ENCODE measurements at places on chromosomes 6 and 20. TPM values are rescaled to one million over a fixed set of nuclear protein-coding genes. Genes with fewer than 3 reads are reported as not detected.

SAPCD1 gene
- total RNA-seq, result 11.1 TPM

- no peak for DNase-seq
Observed at GRCh38 chr20:31770243-31770642, 31.2 kb downstream of the TPX2 start.

GRCh38 chr6:41055149-41055548 lies 2.1 kb downstream of the APOBEC2 start:
- no peak for DNase-seq

DNA sequence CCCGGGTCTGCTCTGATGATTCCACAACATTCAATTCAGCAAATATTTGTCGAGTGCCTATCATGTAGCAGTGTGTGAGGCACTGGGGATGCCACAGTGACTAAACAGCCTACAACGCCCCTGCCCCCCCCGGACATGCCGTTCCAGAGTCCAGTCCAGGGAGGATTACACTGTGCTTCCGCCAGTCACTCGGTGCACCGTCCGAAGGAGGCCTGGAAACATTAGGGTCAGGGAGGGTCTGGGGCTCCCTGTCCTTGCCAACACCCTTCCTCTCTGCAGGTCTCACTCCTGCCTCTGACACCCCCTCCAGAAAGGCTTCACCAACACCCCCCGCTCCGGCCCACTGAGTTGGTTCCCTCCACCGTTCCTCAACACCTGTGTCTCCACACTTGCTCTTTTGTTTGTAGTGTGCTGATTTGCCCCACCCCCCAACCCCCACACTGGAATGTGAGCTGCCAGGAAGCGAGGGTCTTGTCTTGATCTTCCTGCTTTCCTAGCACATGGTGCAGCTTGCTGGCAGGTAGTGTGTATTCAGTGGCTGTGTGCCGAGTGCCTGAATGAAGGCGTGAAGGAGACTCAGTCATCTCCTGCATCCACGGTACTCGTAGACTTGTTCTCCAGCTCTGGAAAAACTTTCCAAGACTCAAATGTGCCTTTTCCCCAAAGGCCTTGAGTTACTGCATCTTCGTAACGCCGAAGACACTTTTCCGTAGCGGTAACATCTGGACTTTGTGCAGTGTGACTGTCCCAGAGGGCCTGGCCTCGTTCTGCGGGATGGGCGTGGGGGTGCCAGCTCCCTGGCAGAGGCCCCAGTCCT lies 150.4 kb downstream of the ZDHHC14 start:
- no peak for DNase-seq

DNA sequence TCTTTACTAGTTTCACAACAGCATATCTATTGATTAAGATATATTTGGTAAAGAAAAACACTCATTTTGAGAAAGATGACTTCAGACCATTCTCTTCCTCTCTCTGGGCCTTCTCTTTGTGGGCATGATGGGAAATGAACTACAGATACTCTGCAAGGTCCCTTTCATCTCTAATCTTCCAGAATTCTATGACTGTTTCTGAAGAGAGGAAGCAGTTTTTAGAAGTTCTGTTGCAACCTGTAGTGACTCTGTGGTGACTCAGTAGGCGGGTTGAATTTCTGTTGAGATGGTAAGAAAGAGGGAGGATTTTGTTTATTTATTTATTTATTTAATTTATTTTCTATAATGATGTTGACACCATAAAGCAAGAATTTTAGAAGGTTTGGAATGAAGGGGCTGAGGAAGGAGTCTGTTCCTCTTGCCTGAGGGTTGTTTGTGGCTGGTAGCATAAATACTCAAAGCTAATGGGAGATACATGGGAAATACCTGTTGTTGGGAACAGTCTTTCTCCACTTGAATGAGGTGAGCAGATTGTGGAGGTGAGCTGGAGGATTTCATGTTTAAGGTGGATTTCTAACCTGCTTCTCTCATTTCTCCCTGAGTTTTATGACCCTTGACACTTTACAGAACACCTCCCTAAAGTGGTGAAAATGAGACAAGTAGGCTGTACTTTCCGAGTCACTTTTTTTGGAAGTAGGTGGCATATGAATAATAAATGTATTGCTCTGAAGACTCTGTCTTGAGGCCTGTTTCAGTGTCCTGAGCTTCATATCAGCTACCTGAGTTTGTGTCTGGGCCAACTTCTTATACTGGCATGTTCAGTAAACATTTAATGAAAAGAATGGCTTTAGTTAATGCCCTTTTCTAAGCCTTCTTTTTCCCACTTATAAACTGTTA lies 15.0 kb downstream of the ACSS2 start:
- no peak for DNase-seq

DNA sequence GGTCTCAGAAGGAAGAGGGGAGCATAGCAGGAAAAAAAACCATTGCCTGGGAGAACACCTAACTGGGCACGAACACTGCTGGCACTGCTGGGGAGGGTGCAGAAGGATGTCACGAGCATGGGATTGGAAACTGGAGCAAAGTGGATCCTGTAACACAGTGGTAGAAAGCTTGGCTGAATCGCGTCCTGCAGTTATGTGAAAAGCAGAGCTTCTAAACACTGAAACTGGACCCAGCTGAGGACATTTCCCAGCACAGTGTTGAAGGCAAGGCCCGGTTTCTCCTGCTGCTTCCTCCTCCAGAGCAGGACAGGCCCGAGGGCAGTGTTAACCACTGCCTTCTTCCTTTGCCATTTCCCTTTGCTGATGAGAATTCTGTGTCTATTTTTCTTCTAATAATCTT lies 6.7 kb downstream of the APMAP start:
- DNase-seq, result no peak

FUT9 gene
- not detected for total RNA-seq

Measured in naive thymus-derived CD4-positive, alpha-beta T cell (primary cell).